Hematopoietic multipotent progenitor cell treated with erythropoietin and hydrocortisone succinate and interleukin-3 and kit ligand, for 8 days (in vitro differentiated cells): ENCODE measurements at places on chromosomes 5 and 9.

DNA sequence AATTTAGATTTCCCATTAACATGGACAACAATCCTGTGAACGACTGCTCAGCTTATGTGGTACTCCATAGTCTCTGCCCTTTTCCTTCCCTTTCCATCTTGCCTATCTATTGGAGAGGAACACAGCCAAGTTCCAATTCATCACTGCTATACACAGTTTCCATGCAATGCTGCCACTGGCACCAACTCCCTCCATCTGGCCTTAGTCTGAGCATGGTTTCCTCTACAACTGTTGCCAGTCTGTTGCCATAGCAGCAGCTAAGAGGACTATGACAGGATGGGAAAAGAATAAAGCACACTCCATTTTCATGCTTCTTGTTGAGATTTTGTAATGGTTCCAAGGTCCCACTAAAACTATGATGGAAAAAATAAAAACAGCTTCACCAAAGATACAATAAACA is 189.0 kb downstream of the HCN1 start:
- DNase-seq, result no peak

- DNase-seq, result no peak
Observed at GRCh38 chr9:133673258-133673655, 37.1 kb downstream of the DBH start.

GRCh38 chr9:99490729-99491128 is 268.6 kb downstream of the SEC61B start:
- no peak for DNase-seq

- DNase-seq, result no peak
Observed at GRCh38 chr5:33240558-33240957, 200.2 kb upstream of the TARS1 start.

DNA sequence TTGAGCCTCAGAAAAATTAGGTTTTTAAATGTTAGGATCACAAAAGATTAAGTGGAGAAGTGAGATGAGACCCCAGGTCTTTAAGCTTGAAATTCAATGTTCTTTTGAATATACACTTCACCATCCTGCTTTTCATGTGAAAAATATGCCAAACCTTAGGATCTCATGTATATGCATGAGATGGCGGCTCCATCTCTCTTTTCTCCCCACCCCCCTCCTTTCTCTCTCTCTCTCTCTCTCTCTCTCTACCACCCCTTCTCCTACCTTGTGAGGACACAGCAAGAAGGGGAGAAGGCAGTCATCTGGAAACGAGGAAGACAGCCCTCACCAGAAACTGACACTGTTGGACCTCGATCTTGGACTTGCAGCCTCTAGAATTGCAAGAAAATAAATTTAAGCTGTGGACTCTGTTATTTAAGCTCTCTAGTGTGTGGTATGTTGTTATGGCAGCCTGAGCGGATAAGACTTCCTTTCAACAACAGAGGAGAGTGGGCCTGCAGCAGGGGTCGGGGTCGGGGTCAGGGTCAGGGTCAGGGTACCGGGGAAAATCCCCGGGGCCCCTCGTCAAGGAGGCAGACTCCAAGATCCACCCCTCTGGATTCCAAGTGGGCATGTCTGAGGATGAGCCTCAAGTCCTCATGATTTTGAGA is 16.4 kb upstream of the ALDH1B1 start:
- DNase-seq, result no peak

DNA sequence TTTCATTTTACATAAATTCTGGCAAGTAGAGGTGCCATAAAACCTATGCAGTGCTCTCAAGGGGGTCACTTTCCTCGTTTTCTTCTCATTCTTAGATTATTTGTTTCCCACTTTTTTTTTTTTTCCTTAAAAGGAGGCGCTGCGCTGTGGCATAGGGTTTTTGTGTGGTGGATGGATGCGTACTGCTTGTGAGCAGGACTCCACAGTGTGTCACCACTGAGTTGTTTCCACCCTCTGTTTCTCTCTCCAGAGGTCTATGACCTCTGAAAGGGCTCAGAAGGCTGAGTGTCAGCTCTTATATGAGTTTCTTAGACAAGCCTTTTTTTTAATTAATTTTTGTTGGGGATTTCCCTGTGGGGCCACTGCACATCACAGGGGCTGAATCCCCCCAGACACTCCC is 13.6 kb upstream of the CLTB start:
- DNase-seq, result no peak

DNA sequence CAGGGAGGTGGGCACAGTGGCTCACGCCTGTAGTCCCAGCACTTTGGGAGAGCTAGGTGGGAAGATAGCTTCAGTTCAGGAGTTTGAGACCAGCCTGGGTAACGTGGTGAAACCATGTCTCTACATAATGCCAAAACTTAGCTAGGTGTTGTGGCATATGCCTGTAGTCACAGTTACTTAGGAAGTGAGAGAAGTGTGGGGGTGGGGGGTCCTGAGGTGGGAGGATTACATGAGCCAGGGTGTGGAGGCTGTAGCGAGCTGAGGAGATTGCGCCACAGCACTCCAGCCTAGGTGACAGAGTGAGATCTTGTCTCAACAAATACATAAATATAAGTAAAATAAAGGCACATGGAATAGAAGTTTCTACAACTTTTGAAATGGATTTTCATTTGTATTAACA is 23.1 kb downstream of the VCAN start:
- DNase-seq, result no peak

DNA sequence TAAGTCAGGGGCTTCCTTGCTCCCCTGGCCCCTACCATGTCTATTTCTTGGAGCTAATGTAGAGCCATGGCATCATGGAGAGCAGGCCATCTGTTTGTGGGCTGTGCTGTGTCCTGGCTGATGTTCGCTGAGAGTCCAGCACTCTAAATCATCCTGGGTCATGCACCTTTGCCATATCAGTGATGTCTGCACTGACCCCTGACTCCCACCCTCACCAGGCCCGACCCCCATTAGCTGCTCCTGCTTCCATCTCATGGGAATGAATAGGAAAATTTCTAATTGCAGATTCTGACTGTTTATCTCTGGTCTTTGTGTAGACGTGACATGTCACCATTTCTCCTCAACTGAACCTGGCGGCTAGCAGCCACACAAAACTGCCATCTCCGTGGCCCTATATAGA is 236.9 kb downstream of the NSG2 start:
- no peak for DNase-seq

DNA sequence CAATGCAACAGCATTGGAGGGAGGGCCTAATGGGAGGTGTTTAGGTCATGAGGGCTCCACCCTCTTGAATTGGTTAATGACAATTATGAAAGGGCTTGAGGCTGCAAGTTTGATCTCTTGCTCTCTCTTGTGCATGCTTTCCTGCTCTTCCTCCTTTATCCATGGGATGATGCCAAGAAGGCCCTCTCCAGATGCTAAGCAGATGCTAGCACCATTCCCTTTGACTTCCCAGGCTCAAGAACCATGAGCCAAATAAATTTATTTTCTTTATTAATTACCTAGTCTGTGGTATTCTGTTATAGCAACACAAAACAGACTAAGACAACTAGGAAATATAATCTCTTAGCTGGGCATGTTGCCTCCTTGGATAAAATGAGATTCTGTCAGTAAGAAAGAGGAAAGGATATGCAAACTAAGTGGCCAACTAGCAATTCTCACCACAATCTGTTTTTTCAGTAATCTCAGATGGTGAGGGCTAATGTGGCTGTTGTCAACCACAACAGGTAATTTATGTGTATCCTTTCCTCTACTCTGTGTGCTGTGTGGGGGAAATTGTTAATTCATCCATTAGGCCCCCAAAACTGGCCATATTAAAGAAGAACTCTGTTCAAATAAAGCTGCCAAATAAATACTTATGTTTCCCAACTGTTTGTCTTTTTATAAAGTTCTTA is 269.1 kb upstream of the CD180 start:
- no peak for DNase-seq

DNA sequence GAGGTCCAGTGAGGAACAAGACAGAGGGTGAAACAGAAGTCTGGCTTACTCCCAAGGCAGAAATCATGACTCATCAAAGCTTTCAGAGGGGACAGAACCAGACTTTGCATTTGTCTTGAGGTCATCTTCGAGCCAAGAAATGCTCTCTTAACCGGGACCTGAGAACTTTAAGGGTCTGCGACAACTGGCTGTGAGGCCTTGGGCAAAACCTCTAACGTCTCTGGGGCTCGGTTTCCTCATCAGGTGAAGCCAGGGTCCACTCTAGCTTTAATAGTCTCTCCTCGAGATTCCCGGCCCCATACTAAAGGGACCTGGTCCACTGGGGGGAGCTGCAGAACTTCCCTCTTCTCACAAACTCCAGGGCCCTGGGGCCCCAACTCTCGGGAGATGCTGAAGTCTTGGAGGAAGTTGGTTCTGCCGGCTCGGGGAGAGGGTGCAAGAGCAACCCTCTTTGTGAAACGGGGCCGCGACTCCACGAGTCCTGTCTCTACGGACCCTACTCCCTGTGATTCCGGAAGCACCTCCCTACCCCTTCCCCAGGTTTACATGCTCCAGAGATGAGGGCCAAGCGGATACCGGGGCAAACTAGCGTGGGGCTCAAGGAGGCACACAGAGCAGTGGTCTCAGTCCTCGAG is 2.6 kb downstream of the GLIS3 start:
- peak; percentile 60 for DNase-seq

DNA sequence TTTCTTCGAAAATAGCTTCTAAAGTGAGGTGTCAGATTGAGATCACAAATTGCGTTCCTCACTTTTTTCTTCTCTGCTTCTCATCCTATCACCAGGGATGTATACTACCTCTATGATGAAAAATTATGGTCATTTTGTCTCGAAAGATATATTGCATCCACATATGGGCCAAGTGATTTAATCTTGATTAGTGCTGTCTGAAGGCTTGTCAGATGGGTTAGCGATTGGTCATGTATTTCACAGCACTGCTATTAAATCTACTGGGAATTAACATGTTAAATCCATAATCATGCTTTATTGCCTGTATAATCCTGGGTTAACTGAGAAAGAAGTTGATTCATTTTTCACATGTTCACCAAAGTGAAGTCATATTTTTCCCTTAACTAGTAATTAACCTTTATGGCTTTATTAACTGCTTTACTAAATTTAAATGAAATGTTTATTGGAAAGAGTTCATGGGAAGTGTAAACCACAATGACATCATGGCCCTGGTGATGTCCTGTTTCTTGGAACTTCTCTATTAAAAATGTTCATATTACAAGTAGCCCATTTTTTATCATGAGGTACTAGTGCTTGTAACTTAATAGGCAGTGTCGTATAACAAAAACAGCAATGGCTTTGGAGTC is 193.3 kb downstream of the SMC2 start:
- DNase-seq, result no peak

DNA sequence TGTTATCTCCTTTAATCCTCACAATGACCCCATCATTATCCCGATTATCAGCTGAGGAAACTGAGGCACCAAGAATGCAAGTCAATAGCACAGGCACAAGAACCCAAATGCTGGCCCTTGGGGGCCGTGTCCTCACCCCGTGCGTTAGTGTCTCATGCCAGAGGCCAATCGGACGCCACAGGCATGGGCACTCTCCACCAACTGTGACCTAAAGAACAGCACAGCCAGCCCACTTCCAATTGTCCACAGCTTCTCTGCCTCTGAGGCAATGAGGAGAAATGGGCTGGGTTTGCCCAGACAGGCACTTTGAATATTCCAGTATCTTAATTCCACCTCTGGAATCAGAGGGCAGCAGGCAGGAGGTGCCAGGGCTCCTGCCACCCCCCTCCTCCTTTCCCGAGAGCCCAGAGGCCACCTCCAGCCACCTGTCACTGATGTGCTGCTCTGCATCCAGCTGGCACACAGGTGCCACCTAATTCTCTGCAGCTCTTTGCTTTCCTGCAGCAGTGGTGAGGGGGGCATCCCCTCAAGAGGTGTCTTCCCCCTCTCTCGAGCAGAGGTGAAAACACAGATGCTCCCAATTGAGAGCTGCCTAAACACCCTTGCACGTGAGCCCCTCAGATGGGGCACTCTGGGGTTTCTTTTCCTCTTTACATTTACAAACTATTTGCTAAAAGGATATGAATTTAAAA is 107.5 kb downstream of the ROR2 start:
- no peak for DNase-seq

DNA sequence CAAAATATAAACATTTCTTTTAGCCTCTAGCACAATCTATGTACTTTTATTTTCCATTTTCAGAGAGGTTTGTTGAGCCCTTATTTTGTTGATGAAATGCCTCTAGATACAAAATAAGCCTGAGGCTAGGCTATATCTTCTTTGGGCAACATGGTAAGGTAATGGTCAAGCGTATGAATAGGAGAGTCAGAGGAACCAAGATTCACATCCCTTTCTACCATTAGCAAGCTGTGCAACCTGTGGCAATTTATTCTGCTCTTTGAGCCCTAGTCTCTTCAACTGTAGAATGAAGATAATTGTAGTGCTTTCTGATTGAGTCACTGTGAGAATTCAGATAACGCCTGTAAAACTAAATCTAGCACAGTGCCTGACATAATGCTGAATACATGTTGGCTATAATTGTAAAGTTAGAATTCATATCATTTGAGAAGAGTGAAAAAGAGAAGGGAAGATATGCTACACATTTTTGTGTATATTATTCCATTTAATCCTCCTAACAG is 412.5 kb downstream of the CCDC171 start:
- DNase-seq, result no peak
